ENCODE measurements at places on chromosomes 1 and 21.

GRCh38 chr1:51313268-51313852 is 17.0 kb downstream of the TTC39A start:
- DNase-seq = no peak

- no peak for DNase-seq
Measured at GRCh38 chr1:85660541-85660940, 47.7 kb downstream of the ZNHIT6 start.

GRCh38 chr1:207519505-207520399 is 23.8 kb downstream of the CR1 start:
- no peak for DNase-seq

DNA sequence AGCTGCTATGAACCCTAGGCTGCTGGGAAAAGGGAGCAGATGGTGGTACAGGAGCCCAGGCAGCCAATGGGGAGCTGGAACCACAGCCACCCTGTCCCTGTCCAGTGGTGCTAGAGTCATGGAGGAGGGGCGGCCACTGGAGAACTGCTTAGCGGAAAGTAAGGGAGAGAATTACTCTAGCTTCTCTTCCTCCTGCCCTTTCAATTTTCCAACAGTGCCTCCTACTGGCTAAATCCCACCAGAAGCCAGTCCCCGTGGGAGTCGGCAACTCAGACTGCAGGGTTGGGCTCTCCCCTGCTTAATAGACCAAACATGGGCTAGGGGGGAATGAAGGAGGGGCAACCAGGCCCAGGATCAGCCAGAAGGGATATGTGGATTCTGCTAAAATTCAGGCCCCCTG is 154.5 kb downstream of the ACTL8 start:
- no peak for DNase-seq

DNA sequence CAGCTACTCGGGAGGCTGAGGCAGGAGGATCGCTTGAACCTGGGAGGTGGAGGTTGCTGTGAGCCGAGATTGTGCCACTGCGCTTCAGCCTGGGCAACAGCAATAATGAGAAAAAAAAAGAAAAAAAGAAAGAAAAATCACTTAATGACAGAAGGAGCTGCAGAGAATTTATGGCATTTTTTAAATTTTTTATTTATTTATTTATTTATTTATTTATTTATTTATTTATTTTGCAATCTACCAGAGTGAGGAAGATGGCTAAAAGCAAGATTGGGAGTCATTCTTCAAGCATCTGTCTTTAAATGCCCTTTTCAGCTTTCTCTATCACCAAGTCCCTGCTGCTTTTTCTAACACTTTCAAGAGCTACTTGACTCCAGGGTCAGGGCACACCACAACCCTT is 91.7 kb downstream of the WDR4 start:
- no peak for DNase-seq

GRCh38 chr1:24300971-24301784 is 18.0 kb upstream of the GRHL3 start:
- no peak for DNase-seq

- DNase-seq = peak; percentile 13
Measured at GRCh38 chr1:3827813-3828307, 29.2 kb downstream of the CEP104 start.

- DNase-seq = no peak
Measured at GRCh38 chr1:212077028-212077427, 41.5 kb downstream of the DTL start.

GRCh38 chr1:196355206-196355786 is 252.9 kb downstream of the KCNT2 start:
- no peak for DNase-seq

- no peak for DNase-seq
Measured at GRCh38 chr1:230103306-230104173, 36.5 kb downstream of the GALNT2 start.

GRCh38 chr1:29793653-29794348 is 557.5 kb downstream of the PTPRU start:
- DNase-seq = no peak

DNA sequence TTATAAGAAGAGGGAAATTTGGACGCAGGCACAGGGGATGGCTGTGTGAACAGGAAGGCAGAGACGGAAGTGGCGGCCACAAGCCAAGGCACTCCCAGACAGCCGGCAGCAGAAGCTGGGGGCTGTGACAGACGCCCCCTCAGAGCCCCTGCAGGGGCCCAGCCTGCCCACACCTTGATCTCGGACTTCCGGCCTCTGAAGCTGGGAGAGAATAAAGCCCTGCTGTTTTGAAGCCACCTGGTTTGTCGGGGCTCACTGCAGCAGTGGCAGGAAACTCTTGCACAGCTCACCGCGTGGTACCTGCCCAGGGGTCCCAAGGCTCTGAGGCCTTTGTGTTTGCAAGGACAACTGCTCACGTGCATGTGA is 13.7 kb downstream of the MEGF6 start:
- DNase-seq = no peak

DNA sequence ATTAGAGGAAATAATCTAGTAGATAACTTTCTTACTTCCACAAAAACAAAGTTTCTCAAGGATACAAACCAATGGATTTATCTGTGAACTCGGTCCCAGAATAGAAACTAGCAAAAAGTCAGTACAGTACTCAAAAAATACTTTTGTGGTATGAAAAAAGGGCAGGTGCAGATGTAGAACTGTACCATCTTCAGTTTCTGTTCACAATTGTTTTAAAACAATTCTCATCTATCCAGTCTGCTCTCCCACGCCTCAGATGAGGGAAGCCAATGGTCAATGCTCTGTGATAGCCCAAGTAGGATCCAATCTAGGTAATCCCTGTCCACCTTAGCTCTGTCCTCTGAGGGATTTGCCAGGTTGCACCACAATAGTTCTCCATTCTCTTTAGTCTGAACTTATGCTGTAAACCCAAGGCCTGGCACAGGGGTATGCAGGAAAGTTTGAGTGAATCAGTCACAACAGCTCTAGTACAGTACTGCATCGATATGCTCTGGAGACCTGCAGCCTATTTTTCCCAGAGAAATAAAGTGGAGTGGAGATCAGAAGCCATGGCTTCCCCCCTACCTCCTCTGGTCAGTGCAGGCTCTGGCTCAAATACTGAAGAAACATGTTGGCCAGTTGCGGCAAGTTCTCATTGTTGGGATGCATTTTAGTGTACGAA is 1.4 kb downstream of the KTI12 start:
- no peak for DNase-seq

DNA sequence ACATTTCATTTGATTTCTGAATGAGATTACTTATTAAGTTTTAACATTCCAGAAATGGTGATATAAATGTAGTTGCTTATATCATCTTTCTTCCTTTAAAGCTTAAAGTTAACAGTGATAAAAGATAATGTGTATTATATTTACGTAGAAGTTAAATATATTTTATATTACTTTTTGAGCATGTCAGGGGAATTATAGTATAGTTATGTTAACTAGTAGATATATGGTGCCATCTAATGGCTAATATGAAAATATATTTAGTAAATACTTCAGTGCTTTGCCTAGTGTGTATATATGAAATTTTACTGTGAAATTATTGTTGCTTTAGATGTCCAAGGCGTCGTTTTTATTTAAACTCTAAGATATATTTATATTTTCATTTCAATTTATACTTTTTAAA is 51.5 kb downstream of the SYT14 start:
- DNase-seq = no peak

DNA sequence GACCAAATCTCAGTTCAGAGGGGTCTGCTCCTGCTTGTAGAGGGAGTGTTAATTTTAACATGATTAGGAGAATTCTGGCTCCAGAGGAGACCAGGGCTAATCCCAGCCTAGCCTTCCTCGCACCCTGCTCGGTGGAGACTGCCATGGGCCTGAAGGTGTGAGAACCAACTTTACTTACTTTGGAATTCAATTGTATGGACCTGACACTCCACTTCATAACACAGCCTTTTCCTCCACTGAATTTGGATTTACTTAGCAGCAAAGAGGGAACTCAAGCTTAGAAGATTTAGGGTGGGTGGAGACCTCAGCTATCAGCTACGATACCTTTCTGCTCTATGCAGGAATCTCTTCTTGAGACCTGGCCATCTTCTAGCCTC is 11.5 kb downstream of the PLXNA2 start:
- DNase-seq = no peak

GRCh38 chr1:59412718-59413326 is 115.9 kb downstream of the FGGY start:
- DNase-seq = no peak

DNA sequence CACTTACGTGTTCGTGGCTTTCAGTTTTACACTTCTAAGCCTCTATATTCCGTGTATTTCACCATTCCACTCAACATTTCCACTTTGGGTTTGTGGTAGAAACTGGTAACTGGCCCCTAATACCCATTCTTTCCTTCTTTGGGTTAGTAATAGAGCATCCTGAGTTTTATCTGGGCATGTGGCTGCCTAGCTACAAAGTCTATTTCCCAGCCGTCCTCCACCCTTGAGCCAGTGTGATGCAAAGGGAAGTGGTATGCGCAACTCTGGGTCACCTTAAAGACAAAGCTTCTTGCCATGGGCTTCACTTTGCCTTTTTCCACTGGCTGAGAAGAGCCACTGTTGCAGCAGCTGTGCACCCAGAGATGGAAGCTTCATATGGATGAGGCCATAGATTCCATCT is 73.9 kb downstream of the LAMC2 start:
- no peak for DNase-seq

GRCh38 chr1:86155051-86155806 is 1.3 kb downstream of the COL24A1 start:
- no peak for DNase-seq

DNA sequence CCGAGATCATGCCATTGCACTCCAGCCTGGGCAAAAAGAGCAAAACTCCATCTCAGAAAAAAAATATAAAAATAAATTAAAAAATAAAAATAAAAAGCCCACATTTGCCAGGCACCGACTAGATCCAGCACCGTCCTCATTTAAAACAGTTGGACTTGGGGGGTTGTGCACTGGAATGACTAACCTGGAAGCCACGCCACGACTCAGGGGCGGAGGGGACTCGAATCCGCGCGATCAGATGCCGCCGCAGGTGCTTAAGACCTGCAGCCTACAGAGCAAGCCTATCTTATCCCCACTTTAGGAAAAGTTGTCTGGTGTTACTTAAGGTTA is 38.5 kb downstream of the ZBTB8OS start:
- DNase-seq = no peak

- DNase-seq = no peak
Measured at GRCh38 chr1:203124011-203124410, 3.5 kb upstream of the ADORA1 start.

DNA sequence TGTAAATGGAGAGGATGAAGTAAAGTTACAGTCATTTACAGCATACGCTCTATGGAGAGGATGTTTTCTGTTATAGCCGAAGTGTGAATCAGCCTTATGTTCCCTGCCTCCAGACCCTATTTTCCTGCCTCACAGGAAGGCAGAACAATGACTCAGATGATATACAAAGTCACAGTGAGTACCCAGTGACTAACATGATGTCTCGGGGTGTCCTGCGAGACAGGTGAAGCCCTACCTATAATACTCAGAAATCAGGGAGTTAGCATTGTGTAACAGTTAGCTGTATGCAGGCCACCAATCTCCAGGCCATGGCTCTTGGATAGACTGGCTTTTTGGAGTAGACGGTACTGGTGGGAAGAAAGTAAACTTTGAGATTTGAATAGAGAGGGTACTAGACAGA is 55.6 kb upstream of the FBXO28 start:
- no peak for DNase-seq

- DNase-seq = peak; percentile 88
Measured at GRCh38 chr1:99808391-99809115, 41.6 kb upstream of the AGL start.

- DNase-seq = no peak
Measured at GRCh38 chr1:36156329-36157114, 562 bp downstream of the MAP7D1 start.

- DNase-seq = no peak
Measured at GRCh38 chr21:36027347-36027746, 33.0 kb downstream of the SETD4 start.

DNA sequence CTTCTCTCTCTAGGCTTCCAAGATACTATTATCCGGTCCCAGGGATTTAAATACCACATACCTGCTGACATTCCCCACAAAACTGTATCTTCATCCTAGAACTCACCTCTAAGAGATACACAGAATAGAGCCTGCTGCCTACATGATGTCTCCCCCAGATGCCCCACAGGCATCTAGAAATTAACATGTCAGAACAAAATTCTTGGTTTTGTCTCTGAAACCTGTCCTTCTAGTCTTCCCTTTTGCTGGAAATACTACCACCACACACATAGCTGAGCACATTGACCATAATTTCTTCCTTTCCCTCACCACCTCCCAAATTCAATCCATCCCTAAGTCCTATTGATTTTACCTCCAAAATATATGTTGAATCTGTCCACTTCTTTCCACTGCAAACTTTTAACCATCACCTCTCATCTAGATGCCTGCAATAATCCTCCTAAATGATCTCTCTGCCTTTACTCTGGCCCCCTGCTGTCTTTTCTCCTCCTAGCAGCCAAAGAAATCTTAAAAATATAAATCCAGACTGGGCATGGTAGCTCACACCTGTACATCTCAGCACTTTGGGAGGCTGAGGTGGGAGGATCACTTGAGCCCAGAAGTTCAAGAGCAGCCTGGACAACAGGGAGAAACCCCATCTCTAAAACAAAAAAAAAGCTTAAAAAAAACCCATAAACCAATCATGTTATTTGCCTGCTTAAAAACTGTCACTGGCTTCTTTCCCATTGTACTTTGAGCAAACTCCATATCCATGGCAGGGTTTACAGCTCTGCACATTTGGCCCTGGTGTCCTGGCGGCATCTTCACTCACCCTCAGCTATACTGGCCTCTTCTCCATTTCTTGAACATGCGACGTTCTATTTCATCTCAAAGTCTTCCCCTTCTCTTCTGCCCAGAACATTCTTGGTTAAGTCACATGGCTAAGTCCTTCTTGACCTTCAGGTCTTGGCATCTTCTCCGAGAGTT is 6.2 kb upstream of the FAM76A start:
- DNase-seq = no peak

DNA sequence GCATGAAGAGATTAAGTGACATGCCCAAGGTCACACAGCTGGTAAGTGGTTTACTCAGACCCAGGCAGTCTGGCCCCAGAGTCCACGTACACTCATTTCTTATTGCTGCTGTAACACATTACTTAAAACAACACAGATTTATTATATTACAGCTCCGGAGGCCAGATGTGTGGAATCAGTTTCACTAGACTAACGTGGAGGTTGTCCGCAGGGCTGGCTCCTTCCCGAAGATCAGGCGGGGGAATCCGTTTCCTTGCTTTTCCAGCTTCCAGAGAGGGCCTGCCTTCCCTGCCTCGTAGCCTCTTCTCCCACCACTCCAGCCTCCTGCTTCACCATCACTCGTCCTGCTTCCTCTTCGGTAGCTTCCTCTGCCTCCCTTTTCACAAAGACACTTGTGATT is 81.2 kb downstream of the KCNN3 start:
- no peak for DNase-seq

DNA sequence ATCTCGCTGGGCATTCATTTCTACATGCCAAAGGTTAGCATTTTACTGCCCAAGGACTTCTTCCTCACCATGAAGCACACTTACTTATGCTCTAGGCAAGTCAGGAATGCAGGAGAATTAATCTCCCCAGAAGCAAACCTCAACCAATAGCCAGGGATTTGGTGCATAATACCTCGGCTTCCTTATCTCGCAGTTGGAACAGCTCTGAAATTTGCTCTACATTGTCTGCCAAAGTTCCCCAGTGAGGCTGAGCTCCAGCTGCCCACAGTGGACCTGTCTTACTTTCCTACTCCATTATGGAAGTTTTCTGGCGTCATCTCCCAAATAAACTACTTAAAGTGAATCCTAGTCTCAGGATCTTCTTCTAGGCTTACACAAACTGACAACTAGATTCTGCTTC is 57.6 kb upstream of the PPM1J start:
- DNase-seq = no peak
